ACHN (cell line): ENCODE measurements at places on chromosomes 2 and 18.

DNA sequence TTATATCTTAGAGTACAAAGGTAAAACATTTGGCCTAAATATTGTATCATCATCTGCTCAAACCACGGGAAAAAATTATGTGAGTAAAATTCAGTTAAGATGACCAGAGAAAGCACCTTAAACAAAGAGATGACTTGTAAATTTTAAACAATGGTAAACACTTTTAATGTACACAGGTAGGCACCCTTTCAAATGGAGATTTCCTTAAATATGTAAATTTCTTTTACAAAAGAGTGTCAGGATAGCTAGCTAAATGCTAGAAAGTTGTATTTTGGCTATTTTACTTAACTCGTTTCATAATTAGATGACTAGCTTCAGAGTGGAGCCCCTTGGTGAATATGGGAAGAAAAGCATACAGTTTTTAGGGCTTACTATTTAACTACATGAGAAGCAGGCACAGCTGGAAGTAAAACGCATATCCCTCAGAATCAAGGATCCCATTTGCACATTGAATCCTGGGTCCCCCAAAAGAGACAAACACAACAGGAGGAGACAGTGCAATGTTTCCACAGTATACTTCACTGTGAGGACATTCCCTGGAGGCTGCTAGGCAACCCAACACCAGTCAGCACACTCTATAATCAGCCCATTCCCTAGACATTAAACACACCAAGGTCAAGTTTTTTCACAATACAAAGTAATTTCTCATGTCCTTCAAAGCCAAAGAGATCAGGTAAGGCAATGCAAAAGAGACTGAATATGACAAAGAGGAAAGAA, 1154.4 kb downstream of the DPP10 start:
- no peak for DNase-seq

DNA sequence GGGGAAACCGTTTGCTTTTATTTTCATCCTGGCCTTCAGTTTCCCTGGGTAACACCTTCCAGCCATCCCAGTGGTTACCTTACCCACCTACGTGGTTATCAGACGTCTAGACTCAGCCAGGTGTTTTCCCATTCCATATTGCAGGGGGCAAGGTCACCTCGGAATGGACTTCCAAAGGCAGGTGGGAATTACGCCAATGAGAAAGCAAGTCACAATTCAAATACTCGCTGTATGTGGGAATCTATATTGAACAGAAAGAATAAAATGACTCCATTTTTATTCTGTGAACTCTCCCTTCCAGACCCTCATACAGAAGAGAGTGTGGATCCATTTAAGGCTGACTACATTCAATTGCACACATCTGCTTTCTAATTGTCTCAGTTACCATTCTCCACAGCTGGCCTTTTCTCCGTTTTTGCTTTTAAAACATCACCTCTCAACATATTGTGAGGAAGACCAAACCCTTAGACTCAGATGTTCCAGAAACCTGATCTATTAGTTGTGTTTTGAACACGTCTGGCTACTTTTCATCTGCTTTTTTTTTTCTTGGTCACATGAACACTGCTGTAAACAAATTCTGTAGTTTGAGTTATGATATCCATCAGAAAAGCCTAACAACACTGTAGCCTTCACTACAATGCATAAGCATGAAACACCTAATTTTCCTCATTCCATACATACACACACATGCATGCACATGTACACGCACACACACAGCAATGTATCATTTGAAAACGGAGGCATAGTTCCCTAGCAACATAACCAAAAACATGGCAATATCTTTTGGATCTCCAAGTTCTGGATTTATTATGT, 59.8 kb downstream of the BCL2 start:
- DNase-seq, result no peak

GRCh38 chr2:101731221-101732054, 33.9 kb downstream of the MAP4K4 start:
- DNase-seq, result no peak

GRCh38 chr18:46152436-46152807, 48.2 kb downstream of the HAUS1 start:
- peak; percentile 81 for DNase-seq

- no peak for DNase-seq
Observed at GRCh38 chr2:71546777-71547281, 93.5 kb downstream of the DYSF start.
